Airway epithelial cell (primary cell): ENCODE measurements at places on chromosomes 2 and 18. TPM values are rescaled to one million over a fixed set of nuclear protein-coding genes. Genes with fewer than 3 reads are reported as not detected.

Gene TSGA10
- total RNA-seq, result 1.3 and 4.7 TPM in 2 replicates

Gene TNS1
- total RNA-seq, result 4.3 and 8.8 TPM in 2 replicates

Gene GAREM2
- 0.05 and 0.42 TPM in 2 replicates for total RNA-seq

Gene ANKAR
- total RNA-seq, result 0.78 and 1.6 TPM in 2 replicates

Gene ANKRD29
- 4.0 and 13.9 TPM in 2 replicates for total RNA-seq

Gene GKN1
- not detected in 2 replicates for total RNA-seq

Gene HTR2B
- total RNA-seq, result 0.05 TPM in 1 of 2 replicates, not detected in the other

Gene MTHFD2
- 74.9 and 89.9 TPM in 2 replicates for total RNA-seq

Gene SCTR
- not detected in 2 replicates for total RNA-seq

Gene IL36G
- 15.7 and 18.5 TPM in 2 replicates for total RNA-seq
